Activated effector memory CD4-positive, alpha-beta T cell treated with Interleukin-2 at 50 U/mL for 16 hours (primary cell): ENCODE measurements at places on chromosomes 3 and 15.

DNA sequence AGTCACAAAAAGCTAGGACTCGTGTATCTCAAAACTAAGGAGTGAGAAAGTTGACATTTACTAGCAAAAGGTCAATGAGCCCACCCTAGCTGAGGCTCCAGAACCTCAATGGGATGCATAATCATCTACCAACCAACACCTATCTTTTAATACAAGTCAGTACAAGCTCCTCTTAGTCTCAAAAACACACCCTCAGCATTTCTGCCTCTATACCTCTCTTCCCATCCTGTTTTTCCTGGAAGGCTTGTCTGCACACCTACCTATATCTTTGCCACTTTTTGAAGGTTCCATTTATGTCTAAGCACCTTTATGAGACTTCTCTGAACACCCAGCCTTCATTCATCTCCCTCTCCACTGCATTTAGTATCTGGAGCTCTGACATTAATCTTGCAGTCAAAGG is 10.0 kb downstream of the WWTR1 start:
- DNase-seq: no peak

- no peak for DNase-seq
Observed at GRCh38 chr15:68268405-68268804, 9.1 kb upstream of the FEM1B start.

GRCh38 chr3:100603469-100603868 is 5.9 kb upstream of the ADGRG7 start:
- DNase-seq: no peak

DNA sequence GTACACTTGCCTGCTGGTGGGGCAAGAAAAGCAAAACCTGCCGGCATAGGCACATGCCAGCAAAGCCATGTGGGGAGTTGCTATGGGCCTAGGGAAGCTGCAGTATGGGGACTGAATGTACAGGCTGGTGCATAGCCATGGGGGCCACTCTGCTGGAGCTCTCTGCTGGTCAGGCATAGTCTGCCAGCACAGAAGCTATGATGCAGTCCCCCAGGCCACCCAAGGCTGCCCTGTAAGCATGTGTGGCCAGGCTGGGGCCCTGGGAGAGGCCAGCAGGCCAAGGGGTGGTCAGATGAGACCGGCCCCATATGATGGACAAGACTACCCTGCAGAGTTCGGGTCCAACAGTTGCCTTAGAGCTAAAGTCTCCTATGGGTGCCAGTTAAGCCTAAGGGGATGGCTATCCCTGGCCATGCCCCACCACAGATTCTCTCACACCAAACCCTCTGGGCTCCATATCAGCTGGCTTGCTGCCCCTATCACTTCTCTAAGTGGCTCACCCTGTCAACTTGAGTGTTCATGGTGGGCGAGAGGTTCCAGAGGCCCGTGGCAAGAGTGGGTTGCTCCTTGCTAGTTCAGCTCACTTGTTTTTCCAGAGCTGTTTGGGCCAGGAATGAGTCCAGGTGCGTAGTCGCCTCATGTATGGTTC is 41.8 kb downstream of the CEP63 start:
- no peak for DNase-seq

- DNase-seq: no peak
Observed at GRCh38 chr3:44963571-44964325, 12.2 kb downstream of the ZDHHC3 start.

- DNase-seq: no peak
Observed at GRCh38 chr15:78840661-78841375, 29.6 kb upstream of the ADAMTS7 start.

GRCh38 chr3:134597390-134597970 is 53.3 kb downstream of the KY start:
- DNase-seq: no peak

GRCh38 chr3:58965865-58966264 is 84.0 kb downstream of the CFAP20DC start:
- DNase-seq: no peak

DNA sequence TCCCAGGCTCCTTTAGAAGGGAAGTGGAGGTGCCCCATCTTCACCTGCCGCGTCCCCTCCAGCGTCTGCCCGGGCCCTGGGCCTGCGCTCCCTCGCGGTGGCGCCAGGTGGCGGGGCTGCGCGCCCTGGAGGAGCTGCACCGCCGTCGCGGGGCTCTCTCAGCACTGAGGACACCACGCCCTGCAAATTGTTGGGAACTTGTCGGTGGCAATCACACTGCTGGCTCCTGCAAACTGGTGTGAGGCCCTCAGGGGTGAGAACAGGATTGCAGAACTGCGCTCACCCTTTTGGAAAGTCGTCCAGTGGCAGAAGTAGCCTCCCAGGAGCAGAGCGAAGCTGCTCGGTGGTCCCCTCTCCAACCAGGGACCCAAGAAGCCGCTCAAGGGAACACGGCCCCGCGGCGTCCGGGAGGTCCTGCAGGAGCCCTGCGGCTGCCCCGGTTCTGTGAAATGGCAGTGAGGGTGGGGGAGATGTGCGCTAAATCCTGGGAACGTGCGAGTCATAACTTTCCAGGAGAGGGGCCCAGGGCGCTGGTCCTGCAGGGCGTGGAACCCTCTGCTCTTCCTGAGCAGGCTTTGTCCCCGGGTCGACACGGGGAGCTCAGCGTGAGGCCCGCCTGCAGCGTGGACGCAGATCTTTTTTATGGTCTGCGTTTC is 995 bp upstream of the LRRK1 start:
- peak; percentile 40 for DNase-seq

DNA sequence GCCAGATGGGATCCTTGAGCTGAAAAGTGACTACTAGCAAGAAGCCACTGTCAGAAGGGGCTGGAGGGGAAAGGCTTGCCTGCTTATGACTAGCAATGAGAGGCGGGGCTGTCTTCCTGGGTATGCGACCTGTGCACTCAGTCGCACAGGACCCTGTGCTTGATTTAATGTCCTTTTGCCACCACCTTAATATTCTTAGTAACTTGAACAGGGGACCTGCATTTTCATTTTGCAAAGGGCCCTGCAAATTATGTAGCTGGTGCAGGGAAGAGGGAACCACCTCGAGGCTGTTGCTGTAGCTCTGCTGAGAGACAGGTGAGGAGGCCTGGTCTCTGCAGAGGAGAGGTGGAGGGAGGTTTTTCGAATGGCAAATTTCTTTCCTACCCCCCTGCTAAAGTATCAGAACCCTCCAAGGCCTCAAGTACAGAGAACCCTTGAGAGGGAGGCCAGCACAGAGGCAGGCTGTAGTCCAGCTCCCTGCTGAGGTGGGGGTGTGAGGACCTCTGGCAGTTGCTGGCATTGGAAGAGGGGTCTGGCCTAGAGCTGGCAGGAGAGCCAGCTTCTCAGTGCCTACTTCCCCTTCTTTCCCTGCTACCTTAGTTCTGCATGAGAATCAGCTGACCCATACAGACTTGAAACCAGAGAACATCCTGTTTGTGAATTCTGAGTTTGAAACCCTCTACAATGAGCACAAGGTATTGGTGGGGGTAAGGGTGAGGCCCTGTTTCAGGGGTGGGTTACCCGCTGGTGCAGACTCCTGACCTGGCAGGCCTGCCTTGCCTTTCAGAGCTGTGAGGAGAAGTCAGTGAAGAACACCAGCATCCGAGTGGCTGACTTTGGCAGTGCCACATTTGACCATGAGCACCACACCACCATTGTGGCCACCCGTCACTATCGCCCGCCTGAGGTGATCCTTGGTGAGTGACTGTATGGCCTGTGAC is 11.4 kb downstream of the CLK3 start:
- no peak for DNase-seq

DNA sequence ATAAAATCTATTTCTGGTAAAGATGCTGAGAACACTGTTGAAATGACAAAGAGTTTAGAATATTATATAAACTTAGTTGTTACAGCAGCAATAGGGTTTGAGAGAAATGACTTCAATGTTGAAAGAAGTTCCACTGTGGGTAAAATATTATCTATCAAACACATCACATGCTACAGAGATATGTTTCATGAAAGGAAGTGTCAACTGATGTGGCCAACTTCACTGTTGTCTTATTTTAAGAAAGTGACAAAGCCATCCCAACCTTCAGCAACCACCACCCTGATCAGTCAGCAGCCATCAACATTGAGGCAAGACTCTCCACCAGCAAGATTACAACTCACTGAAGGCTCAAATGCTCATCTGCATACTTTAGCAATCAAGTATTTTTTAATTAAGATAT is 20.2 kb downstream of the TMEM39A start:
- no peak for DNase-seq

DNA sequence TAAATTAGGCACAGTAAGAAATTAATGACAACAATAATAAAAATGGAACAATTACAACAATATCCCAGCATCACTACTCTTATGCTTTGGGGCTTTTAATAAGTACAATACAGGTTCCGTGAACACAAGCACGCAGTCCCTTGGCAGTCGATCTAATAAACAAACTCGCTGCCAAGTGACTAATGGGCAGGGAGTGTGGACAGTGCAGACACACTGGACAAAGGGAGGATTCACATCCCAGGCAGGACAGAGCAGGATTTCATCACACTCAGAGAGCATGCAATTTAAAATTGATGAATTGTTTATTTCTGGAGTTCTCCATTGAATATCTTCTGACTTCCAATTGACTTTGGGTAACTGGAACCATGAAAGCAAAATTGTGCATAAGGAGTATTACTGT is 524.1 kb upstream of the CFAP20DC start:
- no peak for DNase-seq

GRCh38 chr3:69443457-69443920 is 57.6 kb upstream of the FRMD4B start:
- DNase-seq: no peak

DNA sequence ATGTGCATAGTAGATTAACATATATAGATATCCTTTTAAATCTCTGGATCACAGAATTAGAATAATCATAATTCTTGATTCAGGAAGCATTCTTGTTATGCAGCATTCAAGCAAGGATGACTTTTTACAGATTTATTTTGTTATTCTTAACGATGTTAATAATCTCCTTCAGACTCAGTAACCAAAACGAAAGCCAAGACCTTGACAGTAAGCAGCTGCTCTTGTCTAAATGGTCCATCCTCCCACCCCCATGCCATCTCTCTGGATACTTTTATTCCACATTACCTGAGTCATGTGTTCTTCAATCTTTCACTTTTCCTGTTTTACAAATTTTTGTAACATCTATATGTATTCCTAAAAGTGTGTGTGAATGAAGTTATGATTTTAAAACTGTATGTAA is 33.3 kb upstream of the GPR171 start:
- no peak for DNase-seq

GRCh38 chr3:175421902-175422301 is 562.8 kb downstream of the NAALADL2 start:
- DNase-seq: no peak

DNA sequence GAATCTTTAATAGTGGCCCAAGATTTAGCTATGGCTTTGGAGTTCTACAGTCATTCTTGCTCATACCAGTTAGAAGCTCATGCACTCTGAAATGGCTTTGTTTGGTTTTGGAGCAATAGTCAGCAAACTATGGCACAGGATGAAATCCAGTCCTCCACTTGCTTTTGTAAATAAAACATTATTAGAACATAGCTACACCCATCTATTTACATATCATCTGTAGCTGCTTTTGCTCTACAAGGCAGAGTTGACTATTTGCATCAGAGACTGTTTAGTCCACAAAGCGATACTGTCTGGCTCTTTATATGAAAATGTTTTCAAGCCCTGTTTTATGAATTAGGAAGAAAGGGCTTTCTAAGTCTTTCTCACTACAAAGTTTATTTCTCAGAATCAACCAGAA is 716.9 kb downstream of the AGBL1 start:
- DNase-seq: no peak

DNA sequence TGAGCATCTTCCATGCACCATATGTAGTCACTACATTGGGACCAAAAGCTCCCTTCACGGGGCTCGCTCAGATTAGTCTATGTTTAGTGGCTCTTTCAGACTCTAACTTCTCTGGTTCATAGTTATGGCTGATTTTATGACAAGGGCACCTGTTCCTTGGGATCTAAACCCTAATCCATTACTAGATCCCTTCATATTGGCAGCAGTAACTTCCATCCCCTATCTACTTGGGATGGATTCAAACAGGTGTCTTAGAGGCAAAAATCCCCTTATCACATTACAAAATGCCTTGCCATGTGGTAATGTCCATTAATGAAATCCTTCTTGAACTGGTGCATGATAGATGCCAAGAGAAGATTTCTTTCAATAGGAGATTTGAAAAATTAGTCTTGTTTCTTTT is 96.7 kb upstream of the TP63 start:
- no peak for DNase-seq

DNA sequence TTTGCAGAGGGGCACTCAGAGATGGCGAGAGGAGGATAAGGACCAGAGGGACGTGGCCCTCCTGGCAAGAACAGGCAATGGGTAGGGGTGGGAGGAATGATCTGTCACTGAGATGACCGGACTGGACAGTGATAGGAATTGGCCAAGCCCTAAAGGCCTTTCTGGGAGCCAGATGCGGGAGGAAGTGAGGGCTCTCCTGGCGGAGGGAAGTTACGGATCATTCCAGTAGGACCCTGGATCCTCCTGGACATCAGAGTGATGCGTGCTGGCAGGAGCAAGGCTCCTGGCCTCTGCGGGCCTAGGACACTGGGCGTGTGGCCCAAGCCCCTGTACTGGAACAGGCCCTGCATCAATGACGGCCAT is 23.4 kb downstream of the KIF7 start:
- no peak for DNase-seq

DNA sequence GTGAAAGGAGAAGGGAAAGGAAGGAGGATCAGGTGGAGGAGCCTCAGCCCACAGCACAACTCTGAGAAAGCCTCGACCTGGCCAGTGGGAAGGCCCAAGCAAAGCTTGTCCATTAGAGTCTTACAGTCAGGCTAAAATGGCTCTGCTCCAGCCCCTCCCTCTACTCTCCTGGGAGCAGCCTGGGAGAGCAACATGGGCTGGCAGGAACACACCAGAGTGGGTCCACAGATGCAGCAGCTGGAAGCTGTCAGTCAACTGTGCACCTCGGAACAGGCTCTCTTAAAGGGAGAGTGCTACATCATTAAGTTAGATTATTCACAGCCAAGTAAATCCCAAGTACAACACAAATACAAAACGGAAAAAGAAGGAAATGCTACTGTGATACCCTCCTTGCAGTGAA is 98.0 kb upstream of the LIMD1 start:
- DNase-seq: no peak

DNA sequence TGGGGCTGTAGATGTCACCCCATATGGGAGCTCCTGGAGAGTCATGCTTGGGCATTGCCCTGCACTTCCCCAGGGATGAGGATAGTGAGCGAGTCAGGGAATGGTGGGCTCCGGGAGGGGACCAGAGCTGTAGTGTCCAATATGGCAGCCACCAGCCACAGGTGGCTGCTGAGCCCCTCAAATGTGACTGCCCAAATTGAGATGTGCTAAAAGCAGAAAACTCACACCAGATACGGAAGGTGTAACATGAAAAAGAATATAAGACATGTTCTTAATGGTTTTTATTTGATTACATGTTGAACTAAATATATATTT is 31.7 kb downstream of the GRIP2 start:
- no peak for DNase-seq

DNA sequence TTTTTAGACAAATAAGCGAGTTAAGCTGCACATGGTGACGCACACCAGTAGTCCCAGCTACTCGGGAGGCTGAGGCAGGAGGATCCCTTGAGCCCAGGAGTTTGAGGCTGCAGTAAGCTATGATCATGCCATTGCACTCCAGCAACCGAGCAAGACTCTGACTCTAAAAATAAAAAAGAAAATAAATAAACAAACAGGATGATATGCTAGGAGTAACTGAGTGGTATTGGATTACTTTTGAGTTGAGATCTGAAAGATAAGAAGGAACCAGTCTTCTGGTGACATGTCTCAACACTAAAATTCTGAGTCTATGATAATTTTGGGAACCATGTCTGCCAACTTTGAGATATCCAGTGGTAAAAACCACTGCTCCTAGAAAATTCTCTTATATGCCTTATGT is 109.1 kb upstream of the SKOR1 start:
- no peak for DNase-seq

GRCh38 chr3:179716811-179717210 is 64.0 kb downstream of the USP13 start:
- no peak for DNase-seq
